ENCODE measurements at places on chromosomes 5 and 9.

- DNase-seq: no peak
Measured at GRCh38 chr9:119963798-119964372, 594.6 kb upstream of the BRINP1 start.

DNA sequence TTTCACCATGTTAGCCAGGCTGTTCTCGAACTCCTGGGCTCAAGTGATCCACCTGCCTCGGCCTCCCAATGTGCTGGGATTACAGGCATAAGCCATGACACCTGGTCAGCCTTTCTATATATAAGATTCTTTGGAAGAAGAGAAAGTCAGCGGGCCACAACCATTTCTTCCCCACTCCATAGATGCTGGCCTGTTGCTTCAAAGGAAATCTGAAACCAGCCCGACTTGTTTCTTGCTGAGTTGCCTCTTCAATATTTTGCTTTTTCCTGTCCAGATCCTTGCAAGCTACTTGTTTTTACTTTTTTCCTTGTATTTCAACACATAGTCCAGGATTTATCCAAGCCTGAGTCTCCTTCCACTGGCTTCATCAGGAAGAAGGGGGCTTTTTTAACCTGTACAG lies 219.5 kb downstream of the CDK5RAP2 start:
- DNase-seq: no peak

DNA sequence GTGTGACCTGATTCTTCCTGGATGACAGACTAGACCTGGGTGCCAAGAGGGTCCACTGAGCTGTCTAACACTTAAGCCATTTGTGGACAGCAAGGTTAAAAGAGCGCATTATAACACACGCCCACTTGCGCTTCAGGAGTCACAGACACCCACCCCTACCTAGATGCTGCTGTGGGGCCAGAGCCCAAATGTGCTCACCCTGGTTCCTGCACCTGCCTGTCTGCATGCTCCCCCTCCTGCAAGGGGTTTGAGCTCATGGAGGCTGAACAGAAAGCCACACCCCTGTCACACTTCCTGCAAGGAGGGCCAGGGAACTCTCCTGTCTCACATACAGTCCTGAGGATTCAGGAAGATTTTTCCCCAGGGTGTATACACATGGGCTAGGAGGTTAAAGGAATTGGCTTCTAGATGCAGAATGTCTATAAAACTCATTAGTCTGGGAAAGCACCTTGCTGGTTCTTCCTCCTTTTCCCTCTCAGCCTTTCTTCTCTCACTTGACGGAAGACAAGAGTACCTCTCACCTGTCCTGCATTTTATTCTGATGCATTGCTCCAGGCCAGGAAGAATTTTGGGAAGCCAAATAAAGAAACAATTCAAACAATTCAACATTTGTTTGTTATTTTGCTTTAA lies 87.4 kb upstream of the LHFPL2 start:
- no peak for DNase-seq

- DNase-seq: no peak
Measured at GRCh38 chr5:126268697-126269315, 154.4 kb upstream of the GRAMD2B start.

- no peak for DNase-seq
Measured at GRCh38 chr5:175896301-175897040, 25.1 kb downstream of the CPLX2 start.

DNA sequence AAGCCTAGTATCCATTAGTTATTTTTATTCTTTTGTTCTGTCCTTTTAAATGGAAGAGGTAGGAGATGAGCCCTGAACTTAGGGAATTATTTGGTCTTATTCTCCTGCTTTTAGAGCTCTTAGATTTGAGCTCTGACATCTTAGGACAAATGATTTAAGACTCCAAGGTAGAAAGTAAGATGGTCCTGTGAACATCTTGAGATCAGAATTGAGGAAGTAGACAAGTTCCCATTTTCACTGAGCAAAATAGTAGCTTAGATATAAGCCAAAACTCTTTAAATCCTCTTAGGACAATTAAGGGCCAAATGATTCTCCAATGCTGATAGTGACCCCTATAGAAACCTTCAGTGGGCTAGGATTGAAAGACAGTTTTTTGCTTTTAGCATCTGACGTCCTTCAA lies 53.0 kb upstream of the RUSC2 start:
- DNase-seq: no peak

- DNase-seq: no peak
Measured at GRCh38 chr9:98575379-98576346, 133.1 kb downstream of the GABBR2 start.

GRCh38 chr9:97907046-97907445 lies 15.3 kb downstream of the TRMO start:
- DNase-seq: no peak

DNA sequence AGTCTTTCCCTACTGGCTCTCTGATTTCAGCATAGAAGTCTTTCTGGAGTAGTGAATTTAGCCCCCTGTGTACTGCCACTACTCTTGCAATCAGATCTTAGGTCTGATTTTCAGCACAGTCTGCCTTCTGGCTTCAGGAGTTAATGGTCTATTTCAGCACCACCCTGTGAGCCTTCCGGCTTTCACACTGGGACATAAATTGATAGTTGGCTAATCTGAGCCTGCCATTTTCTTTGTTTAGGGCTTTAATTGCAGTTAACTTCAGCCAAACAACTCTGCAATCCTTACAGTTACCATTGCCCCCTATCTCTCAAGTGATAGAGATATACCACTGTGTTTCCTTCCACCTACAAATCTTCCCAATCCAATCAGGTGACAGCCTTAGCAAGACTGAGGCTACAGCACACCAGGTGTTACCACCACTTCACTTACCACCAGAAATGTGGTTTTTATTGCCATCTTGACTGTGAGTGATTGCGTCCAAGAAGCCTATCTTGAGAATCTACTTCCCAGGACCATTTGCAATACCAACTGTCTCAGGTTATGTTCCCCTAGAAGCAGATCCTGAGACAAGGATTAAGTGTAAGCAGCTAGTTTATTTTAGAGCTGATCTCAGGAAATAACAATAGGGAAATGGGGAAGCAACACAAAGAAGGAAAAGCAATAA lies 51.9 kb upstream of the NEK6 start:
- no peak for DNase-seq
